ENCODE measurements at places on chromosomes 13 and 19.
A peak's percentile ranks its signal among the peaks of the same experiment; 100 is the strongest.

DNA sequence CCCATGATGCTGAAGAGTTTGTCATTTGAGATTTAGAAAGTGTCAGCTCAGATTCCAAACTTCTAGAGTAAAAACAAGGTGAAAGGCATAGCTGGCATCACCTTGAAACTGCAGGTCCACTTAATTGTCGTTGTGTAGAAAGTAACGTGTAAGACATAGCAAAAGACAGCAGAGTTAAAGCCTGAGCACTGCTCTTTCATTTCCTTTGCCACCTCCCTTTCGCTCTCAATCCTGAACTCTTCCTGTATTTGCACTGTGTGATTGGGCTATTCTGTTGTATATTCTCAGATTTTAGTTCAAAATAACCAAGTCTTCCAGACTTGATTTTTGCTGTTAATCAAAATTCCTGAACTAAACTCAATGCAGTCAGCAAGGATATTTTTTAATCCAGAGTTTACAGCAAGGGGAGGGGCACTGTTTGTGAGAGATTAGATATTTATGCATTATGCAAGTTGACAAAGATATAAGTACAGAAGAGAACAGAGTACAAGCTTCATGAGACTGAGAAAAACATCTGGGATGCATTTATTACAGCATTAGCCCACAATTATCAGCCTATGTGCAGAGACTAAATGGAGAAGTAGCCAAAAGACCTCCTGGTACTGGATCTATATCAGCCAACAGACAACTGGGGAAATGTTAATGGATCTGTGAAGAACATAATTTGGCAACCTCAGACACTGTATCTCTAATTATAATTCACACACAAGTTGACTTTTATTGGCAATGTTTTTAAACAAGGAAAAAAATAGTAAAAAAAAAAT is 328.6 kb downstream of the SUCLA2 start:
- DNase-seq: peak; percentile 61

DNA sequence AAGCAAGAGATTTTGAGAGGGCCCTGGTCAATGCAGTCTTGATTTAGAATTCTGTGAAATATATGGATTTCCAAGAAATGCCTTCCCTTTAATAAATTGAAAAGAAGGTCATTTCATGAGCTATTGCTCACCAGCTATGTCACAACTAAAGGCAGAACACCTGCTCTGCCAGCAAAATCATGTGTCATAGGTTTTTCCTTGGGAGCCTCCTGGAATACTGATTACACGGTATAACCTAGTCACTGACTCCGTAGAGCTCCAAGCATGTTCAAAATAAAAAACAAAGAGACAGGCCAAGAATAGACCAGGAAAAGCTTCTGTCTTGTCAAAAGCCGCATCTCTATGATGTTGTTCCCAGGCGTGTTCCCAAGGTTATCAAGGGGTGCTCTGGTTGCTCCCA is 45.5 kb downstream of the HSPH1 start:
- no peak for DNase-seq

DNA sequence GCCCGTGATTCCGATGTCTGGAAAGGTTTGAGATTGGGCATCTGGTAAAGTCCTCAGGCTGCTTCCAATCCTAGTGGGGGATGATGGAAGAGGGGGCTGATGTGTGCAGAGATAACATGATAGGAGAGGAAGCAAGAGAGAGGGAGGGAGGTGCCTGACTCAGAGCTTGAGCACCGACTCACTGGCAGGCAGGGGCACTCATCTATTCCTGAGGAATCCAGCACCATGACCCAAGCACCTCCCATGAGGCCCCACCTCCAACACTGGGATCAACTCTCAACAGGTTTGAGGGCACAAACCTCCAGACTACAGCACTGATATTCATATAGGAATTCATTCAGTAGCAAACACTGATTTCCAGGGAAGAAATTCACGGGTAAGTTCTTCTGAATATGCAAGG is 5.6 kb upstream of the SIGLEC9 start:
- DNase-seq: no peak

DNA sequence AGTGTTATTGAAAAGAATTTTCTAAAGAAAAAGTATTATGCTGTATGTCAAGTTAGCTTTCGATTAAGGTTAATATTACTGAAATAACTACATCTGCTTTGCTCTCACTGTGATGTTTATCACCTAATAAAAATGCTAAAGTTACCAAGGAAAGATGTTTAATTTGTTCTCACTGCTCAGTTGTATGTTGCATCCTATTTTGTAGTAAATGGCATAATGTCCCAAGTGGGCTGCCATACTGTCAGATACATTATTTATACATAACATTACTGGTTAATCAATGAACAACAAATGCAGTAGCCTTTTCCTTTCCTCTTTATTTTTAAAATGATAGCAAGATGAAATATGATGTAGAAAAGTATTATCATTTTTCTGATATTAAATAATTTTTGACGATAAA is 226.3 kb upstream of the DACH1 start:
- DNase-seq: no peak

GRCh38 chr13:73661687-73662425 is 472.3 kb downstream of the KLF12 start:
- DNase-seq: no peak

DNA sequence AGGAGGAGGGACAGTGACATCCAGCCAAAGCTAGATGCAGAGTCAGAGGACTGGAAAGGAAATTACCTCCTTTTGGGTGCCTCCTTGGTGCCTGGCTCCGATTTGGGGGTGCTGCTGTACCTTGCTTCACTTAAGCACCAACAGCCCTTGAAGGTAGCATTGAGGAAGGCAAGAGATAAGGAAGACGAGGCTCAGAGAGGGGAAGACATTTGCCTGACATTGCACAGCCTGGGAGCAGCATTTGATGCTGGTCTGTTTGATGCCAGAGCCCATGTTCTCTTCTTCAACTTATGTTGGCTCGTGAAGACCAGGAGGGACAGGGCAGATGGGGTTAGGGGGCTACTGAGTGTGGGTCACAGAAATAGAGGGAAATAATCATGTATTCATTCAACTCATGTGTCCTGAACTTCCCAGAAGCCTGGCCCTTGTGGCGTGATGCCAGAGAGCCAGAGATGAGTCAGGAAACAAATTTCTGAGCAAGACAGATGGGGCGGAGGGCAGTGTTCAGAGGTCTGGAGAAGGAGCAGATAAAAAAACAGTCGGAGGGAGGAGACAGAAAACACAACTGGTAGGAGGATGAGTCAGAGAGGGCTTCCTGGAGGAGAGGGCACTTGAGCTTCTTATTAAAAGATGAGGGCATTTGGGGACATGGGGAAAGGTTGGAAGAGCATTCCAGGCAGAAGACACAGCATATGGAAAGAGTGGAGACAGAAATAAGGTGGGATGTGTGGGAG is 3.0 kb upstream of the C19orf81 start:
- DNase-seq: peak; percentile 44

DNA sequence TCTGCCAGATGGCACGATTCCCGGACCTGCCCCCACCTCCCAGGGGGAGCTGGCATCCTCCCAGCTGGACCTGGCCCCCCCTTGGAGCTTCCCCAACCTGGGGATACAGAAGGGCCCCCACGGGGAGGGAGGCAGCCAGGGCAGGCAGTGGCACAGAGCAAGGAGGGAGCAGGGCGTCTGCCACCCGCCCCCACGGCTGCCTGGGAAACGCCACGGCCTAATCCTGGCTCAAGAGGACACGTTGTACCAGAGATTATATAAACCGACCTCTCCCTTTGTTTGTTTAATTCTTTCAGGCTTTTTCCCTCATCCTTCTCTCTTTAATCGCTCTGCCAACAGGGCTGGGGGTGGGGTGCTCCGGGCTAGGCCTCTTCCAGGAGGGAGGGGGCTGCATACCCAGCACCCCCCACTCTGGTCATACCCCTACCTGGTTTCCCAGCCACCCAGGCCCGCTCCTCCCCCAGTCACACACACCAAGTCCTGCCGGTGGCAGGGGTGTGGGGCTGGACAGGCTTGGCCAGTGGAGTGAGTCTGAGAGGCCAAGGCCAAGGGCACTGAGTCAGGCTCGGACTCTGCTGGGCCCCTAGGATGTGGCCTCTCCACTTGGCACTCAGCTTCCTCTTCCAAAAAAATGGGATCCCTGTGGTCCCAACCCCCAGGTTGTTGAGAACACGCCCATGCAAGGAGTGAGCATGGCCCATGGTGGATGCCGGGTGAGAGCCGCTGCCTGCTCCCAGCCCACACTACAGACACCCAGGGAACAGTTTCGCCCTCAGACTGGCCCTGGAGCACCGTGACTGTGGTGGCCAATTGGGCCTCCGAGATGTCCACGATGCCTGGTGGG is 29.5 kb upstream of the NFIC start:
- peak; percentile 60 for DNase-seq

DNA sequence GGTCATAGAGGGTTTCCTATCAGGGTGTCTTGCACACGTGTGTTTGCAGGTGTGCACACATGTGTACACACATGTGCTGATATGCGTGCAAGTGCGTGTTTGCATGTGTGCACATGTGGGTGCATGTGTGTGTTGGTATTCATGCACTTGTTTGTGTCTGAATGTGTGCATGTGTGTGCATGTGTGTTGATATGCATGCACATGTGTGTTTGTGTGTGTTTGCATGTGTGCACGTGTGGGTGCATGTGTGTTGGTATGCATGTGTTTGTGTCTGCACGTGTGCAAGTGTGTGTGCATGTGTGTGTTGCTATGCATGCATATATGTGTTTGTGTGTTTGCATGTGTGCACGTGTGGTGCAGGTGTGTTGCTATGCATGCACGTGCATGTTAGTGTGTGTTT is 150.5 kb downstream of the SOX1 start:
- no peak for DNase-seq

- DNase-seq: no peak
Measured at GRCh38 chr13:44072536-44072935, 192.8 kb downstream of the LACC1 start.

DNA sequence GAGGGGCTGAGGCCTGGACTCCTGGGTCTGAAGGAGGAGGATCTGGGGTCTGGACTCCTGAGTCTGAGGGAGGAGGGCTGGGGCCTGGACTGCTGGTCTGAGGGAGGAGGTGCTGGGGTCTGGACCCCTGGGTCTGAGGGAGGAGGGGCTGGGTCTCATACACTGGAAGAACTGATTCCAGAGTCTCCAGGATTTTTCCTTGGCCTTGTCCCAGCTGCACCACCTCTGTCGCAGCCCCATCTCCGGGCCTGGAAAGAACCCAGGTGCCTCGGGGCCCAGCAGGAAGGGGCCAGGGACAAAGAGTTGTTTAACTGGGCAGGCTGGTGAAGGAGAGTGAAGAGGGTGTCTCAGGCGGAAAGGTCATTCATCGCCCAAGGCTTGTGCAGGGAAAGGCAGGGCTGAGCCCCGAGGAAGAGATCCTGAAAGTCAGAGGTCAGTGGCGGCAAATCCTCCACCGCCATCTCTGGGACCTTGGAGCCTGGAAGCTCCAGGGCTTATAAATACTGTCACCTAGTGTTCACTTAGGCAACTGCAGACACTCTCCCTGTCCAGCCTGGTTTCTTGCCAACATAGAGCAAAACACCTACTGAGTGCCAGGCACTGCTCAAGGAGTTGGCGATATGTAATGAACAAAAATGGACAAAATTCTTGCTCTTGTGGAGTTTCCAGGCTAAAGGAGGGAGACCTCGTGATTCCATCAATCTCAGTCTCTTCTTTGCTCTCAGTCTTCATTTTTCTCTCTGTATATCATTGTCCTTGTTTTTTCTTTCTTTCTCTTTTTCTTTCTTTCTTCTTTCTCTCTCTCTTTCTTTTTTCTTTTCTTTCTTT is 4.4 kb upstream of the KCNN4 start:
- peak; percentile 77 for DNase-seq

DNA sequence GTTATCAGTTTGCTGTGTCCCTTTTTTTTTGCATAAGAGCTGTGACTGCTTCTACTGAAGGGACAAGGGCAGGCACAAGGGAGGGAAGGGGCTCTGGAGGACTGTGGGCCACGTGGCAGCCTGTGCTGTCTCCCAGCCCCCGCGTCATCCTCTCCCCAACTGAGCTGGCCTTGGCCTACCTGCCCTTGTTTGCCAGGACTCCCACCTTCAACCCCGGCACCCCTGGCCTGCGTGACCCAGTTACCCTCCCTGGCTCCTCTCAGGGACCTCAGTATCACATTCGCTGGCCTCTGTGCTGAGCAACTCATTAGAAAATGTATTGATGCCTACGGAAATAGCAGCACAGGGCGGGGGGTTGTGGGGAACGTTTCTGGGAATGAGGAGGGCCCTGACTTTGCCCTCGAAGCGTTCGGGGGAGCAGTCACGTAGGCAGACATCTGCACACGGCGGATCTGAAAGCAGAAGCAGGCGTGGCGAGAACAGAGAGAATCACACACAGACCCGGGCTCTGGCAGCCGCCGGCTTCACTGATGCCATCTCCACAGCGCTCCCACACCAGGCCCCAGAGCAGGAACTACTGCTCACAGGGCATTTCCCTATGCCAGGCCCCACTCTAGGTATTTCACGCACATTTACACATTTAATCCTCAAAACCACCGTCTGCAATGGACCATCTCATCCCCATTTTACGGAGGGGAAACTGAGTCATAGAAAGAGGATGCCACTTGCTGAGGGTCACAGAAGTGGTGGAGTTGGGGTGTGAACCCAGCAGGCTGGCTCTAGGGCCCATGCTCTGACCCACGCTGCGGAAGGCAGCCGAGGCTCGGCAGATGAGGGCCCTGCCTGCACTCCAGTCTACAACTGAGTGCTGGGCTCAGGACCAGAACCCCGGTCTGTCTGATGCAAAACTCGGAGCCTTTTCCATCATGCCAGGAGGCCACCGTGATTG is 5.7 kb upstream of the ATF5 start:
- no peak for DNase-seq

GRCh38 chr19:410243-410781 is 1.4 kb upstream of the C2CD4C start:
- DNase-seq: no peak

GRCh38 chr19:390386-391206 is 18.4 kb downstream of the C2CD4C start:
- DNase-seq: no peak

DNA sequence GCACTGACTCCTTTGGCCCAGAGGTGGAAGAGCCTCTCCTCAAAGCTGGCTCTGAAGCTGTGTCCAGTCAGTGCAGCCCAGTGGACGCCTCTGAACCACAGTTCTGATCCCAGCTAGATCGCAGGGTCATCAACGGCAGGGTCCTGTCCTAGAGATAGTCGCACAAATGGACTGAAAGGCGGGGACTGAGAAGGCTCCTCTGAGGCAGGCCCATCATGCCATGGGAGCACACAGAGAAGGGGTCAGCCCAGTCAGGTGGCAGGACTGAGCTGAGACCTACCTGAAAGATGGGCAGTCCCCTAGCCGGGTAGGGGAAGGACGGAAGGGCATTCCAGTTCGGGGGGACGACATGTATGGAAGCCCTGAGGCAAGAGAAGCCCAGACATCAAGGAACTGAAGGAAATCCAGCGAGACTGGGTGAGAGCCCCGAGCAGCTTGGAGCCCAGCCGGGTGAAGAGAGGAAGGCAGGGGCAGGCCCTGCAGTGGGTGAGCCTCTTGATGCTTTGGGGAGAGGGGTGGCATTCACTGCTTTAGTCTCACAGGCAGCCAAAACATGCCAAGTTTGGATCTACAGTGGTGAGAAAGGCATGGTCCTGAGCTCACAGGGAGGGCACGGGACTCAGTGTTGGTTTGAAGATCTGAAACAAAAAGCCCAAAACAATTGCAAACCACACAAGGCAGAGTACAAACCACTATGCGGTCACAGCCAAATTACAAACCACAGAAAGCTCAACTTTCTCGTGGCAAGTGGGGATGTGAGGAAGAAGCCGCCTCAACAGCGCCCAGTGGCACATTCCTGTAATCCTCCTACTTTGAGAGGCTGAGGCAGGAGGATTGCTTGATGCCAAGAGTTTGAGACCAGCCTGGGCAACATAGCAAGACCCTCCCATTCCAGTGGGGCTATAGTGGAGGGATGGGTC is 10.0 kb downstream of the CALM3 start:
- peak; percentile 53 for DNase-seq

Data from choroid plexus epithelial cell (primary cell).